ENCODE measurements at places on chromosomes 13 and 19.
A peak's percentile ranks its signal among the peaks of the same experiment; 100 is the strongest.

DNA sequence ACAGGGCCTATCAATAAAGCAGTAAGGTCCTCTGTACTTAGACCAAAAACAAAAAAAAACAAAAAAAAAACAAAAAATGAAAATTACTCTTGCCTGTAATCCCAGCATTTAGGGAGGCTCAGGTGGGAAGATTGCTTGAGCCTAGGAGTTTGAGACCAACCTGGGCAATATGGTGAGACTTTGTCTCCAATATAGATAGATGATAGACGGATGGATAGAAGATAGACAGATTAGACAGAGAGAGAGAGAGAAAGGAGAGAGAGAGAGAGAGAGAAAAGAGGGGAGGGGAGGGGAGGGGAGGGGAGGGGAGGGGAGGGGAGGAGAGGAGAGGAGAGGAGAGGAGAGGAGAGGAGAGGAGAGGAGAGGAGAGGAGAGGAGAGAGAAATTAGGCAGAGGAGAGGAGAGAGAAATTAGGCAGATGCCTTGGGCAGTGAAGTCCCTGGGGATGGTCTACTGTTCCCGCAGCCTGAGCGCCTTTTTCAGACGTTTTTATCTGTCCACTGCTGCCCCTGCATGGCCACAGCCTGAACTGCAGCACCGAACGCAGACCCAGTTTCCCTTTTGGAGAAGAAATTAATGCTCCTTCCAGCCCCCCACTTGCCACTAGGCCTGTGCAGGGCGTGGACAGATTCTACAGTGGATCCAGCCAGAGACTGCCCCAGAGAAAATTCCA lies 9.8 kb upstream of the ZNF627 start:
- peak; percentile 6 for DNase-seq

DNA sequence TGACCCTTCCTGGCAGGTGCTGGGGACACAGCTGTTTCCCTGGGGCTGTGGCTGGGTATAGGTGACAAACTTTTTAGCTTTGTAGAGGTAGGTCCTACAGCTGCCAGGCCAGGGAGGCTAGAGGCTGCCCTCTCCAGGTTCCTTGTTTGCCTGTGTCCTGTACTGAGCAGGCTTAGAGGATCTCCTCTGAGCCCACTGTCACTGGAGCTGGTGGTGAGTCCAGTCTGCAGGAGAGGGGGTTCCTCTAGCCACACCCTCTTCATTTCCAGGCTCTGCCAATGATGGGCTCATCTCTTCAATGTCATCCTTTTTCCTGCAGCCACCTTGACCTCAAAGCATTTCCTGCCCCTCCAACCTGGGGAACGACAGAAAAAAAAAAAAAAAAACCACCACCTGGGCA lies 12.6 kb upstream of the RAB11B start:
- DNase-seq, result no peak

- no peak for DNase-seq
Observed at GRCh38 chr19:616062-616700, 17.2 kb downstream of the POLRMT start.

GRCh38 chr19:1040476-1041271 lies 767 bp downstream of the ABCA7 start:
- peak; percentile 78 for DNase-seq

- no peak for DNase-seq
Observed at GRCh38 chr19:58218899-58219298, 9.8 kb upstream of the ZNF544 start.

GRCh38 chr19:38503077-38503410 lies 69.6 kb downstream of the RYR1 start:
- DNase-seq, result no peak

- DNase-seq, result no peak
Observed at GRCh38 chr19:38862321-38863059, 12.7 kb upstream of the HNRNPL start.

GRCh38 chr13:21060338-21061028 lies 903 bp downstream of the LATS2 start:
- DNase-seq, result peak; percentile 44

- no peak for DNase-seq
Observed at GRCh38 chr13:78102741-78103140, 184.1 kb upstream of the EDNRB start.

DNA sequence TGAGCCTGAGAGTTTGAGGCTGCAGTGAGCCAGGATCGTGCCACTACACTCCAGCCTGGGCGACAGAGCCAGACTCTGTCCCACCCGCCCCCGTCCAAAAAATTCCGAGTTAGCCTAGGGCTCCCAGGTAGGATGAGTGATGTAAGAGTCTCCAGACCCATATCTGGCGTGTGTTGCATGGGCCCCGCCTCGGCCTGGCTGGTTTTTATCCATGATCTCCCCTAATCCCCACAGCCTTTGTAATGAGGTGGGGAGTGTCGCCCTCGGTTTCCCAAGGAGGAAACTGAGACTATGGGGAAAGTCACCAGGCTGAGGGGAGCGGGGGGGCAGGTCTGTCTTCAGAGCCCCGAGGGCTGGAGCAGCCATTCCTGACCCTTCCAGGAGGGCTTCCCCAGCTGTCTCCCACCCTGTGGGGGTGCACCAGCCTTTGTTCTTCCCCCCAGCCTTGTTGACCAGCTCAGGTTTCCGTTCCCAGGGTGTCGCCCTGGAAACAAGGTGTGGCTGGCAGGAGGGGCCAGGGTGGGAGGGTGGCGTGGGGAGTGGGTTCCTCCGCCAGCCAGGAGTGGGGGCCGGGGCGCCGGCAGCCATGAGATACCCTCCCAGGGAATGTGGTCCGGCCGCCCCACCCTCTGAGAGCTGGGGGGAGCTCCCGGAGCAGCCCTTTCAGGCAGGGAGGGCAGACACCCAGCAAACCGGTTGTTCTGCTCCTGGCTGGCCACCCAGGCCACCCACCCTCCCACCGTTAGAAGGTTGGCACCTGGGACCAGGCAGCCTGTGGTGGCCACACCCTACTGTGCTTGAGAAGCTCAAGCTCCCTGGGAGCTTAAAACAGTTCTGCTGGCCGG lies 11.5 kb downstream of the MYH14 start:
- no peak for DNase-seq

GRCh38 chr13:69980799-69981198 lies 126.8 kb upstream of the ATXN8OS start:
- DNase-seq, result no peak

GRCh38 chr19:17411801-17412200 lies 6.4 kb upstream of the BST2 start:
- DNase-seq, result no peak

DNA sequence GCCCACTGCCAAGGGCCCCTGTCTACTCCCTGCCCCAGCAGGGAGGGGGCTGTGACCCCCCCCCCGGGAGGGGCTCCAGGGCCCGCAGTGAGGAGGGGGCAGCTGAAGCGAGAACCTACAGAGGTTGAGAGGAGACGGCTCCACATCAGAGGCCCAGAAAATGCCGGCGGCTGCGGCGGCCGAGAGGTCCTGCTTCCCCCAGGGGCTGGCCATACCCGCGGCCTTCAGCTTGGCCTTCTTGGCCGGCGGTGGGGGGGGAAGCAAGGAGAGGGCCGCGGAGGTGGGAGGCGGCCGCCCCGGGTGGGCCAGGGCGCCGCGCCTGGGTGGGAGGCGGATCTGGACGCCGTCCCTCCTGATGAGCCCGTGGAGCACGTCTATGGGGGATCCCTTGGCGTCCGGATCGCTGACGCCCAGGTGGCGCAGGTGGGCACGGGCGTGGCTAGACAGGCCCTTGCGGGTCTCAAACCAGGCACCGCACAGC lies 9.2 kb upstream of the AKAP8L start:
- no peak for DNase-seq

- DNase-seq, result no peak
Observed at GRCh38 chr13:51815848-51816247, 11.9 kb upstream of the DHRS12 start.

DNA sequence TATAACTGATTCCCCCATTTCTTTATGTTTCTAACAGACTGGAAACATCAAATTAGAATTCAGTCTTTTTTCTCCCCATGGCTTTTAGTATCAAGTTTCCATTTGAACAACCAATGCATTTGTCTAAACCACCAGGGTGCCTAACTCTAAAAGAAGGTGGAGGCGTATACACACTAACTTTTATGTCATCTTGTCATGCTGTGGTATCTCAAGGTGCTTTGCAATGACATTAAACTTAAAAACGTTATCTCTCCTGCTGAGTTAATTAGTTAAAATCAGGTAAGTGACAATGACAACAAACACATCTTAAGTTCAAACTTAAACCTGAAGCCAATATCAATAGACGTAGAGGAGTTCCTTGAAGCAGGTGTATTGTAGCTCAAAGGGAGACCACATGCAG lies 1001.7 kb downstream of the PCDH17 start:
- no peak for DNase-seq

- no peak for DNase-seq
Observed at GRCh38 chr19:2798733-2799132, 13.4 kb downstream of the THOP1 start.

- DNase-seq, result no peak
Observed at GRCh38 chr19:46926170-46927071, 65.6 kb downstream of the ARHGAP35 start.

DNA sequence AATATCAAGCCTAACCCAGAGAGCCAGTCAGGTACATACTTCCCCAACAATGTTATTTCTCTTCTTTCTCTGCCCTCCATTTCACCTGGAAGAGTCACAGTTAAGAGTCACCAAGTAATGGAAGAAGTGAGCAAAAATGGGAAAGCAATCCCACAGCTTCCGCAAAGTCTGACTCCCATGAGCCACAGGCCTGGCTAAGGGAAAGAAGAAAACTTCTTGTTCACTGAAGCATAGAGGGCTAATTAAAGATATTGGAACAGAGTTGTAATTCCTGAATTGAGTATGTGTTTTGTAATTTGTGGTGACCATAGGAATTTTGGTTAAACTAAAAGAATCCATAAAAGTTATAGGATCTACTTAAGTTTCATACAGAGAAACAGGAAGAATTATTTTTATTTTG lies 830.9 kb upstream of the PCDH20 start:
- DNase-seq, result no peak

DNA sequence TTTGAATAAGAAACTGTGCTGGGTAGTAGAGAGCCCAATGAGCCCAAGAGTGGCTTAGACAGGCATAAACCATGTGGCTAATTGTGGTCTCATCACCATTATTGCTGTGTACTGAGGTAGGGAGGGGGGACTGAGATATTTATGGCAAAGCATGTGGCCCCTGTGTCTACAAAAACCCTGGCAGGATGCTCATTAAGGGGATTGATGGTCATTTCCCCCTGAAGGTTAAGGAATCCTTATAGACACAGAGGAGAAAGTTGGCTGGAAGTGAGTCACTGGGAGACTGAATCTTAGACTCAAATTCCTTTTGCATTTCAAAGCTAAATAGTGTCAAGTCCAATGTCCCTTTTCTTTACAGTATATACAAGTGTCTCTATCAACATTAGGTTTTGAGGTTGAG lies 9.8 kb upstream of the DACT3 start:
- no peak for DNase-seq

DNA sequence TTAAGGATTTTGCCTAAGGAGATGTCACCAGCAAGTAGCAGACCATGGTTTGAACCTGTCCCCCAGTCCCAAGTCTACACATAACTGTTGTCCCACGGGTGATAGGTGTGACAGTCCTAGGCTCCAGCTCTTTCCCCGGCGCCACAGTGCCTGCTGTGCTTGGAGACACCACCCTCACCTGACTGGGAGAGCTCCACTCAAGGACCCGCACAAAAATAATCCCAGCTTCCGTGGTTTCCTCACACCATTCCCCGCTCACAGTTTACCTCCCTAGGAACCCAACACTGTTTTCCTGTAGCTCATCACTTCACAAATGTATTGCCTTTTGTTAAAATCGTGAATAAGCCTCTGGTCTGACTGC lies 19.8 kb upstream of the RASA3 start:
- no peak for DNase-seq

DNA sequence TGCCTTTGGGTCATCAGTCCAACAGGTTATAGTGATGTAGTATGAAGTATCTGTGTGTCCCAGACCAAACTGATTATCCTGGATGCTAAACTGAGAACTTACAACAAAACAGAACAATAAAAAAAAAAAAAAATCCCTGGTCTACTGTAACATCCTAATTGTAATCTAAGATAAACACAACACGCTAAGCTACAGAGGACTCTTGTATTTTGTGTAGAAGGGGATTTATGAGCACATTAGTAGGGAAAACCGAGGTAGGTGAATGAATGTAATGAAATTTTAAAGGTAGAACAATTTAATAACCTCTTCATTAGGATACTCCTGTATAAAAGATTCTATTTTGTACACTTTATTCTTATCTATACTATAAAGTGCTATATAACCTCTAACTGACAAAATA lies 424.1 kb downstream of the NDFIP2 start:
- DNase-seq, result no peak

DNA sequence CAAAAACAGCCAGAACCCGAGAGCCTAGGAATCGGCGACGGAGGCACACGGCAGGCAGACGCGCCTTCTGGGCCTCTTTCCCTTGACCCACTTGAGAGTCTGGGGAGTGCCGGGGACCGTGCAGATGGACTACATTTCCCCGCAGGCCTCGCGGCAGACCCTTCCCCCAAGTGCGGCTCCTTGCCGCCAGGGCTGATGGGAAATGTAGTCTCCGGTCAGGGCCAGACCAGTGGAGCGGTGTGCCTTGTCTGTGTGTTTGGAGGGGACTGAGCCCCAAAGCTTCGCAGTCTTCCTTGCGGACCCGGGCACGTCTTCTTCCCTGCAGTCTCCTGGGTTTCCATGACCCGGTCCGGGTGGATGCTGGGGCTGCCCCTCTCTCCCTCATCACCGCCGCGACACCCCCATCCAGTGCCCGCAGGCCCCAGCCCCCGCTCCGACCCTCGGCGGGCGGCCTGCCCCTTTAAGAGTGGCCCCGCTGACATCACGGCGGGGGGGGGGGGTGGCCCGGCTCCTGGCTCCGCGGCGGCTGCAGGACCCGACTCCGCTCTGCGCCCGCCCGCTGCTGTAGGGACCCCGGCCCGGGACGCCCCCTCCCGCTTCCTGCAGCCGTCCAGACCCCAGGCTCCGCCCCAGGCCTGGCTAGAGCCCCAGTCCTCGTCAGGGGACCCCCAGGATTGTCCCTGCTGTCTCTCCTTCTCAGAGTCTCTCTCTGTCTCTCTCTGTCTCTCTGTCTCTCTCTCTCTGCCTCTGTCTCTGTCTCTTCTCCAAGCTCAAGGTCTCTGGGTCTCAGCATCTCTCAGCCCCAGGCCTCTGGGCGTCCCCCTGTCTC lies 758 bp upstream of the CACNG7 start:
- no peak for DNase-seq

DNA sequence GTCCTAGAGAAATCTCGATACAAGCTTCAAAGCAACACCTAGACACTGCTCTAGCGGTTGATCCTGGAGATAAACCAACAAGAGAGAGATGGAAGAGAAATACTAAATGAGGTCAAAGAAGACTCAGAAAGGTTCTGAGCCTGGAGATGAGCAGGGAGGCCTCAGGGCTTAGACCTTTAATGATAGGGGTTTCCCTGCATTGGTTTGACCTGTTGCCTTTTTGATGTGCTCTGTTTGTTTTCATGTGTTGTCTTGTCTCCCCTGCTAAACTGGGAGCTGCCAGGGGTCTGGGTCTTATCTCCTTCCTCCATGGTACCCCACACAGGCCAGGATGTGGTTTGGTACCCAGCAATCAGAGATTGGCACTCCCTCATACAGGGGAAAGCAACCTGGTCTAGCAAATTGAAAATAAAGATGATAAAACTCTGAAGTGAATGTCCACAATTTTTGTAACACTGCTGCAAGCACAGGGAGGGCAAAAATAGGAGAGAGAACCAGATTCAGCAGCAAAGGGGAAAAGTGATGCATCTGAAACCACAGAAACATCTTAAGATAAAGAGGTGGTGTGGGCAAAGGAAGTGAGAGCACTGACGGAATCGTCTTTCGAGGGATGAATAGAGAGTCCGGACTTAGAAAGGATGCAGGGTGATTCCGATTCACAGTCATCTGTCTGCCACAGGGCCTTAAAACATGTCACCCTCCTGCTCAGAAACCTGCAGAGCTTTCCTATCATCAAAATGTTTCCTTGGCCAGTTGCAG lies 3.5 kb downstream of the FFAR2 start:
- no peak for DNase-seq

- no peak for DNase-seq
Observed at GRCh38 chr13:99698816-99699099, 197.5 kb downstream of the TM9SF2 start.

Data from GDM1 (cell line).